ENCODE measurements at places on chromosomes 16 and 17.

DNA sequence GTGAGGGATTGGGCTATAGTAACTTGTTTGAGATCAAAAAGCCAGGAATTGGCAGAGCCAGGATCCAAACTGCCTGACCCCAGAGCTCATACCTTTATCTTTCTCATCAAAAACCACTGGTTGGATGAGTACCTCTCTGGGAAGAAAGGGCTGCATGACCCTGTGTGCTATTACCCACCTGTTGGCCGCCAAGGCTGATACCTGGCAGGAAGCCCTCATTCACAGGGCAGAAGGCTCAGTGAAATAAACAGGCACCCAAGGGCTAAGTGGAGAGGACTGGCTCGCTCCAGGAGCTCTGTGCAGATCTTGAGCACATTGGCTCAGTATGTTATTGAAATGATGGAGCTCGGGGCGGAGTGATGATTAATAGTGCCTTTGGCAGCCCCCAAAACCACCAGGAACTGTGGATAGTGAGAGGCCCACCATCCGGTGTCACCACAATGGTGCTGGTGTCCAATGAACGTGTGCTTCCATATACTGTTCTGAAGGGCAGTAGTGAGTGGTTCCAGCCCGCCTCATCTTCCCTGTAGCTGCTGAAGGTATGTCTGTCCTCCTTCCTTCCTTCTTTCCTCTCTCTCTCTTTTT is 197.6 kb downstream of the MSI2 start:
- no peak for DNase-seq

DNA sequence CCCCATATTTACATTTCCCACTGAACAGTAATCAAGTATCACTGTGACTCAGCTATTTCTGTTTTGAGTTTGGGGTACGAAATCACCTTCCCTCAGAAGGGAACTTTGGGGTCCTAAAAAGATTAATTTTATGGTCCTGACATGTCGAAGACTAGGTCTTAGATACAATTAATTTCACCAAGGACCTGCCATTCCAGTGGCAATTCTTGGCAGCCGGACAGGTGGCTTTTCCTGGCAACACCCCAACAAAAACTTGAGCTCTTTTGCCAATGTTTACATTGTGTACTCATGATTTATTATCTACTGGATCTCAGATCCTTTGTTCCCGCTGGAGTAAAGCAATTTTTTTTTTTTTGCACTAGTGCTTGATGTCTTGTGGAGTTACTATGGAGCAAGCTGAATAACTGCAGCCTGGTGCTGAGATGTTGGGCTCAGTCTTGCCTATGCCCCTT is 14.4 kb downstream of the SLFN5 start:
- DNase-seq: peak; percentile 35

DNA sequence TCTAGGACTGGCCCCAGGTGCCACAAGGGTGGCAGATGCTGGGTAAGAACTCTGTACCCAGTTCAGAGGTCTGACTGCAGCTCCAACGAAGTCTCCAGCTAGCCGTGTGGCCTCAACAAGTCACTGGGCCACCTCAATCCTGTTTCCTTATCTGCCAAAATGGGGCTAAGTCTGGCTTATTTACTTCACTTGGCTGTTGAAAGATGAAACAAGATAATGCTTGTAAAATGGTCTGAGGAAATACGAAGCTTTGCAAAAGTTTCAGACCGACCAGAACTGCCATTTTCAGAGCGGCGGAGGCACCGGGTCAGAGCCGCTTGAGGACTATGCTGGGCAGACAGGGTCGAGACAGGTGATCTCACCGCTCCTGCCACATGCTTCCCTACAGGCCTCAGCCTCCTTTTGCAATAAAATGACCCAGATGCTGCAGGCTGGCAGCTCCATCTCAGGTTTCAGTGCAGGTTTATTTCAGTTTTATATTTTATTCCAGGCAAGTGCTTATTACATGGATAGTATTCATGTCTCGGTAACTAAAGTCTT is 17.2 kb downstream of the MNT start:
- no peak for DNase-seq

- no peak for DNase-seq
These were observed 773 bp upstream of the NETO2 start for GRCh38 chr16:47144559-47144877.

DNA sequence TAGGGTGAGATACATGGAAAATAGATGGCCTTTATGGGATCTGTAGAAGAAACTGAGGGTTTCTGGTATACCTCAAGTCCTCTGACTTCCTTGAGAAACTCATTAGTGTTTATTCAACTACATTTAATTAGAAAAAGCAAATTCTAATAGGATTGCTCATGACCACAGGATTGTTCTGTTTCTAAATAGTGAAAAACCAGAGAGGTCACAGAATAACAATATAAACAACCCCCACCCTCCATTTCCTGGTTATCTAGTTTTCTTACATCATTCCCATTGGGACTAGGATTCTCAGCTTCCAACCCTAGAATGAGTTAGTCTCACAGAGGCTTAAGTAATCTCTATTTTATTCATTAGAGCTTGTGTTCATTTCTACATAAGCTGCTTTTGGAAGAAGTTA is 30.0 kb downstream of the SF3B3 start:
- no peak for DNase-seq

DNA sequence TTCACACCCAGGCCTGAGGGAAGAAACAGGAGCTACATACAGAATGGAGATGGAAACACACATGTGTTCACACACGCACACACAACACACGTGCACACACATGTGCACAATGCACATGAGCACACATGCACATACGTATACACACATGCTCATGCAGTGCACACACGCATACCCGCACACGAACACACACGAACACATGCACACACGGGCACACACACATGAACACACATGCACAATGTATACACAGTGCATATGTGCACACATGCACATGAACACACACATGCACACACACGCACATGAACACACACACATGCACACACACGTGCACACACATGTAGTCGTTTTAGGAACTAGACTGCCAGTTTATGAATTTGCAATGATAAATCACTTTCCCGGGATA is 49.3 kb upstream of the CDR2 start:
- no peak for DNase-seq

GRCh38 chr16:64346080-64346479 is 775.8 kb downstream of the CDH11 start:
- DNase-seq: no peak

- no peak for DNase-seq
These were observed 69.4 kb upstream of the GCSH start for GRCh38 chr16:81165411-81166097.

DNA sequence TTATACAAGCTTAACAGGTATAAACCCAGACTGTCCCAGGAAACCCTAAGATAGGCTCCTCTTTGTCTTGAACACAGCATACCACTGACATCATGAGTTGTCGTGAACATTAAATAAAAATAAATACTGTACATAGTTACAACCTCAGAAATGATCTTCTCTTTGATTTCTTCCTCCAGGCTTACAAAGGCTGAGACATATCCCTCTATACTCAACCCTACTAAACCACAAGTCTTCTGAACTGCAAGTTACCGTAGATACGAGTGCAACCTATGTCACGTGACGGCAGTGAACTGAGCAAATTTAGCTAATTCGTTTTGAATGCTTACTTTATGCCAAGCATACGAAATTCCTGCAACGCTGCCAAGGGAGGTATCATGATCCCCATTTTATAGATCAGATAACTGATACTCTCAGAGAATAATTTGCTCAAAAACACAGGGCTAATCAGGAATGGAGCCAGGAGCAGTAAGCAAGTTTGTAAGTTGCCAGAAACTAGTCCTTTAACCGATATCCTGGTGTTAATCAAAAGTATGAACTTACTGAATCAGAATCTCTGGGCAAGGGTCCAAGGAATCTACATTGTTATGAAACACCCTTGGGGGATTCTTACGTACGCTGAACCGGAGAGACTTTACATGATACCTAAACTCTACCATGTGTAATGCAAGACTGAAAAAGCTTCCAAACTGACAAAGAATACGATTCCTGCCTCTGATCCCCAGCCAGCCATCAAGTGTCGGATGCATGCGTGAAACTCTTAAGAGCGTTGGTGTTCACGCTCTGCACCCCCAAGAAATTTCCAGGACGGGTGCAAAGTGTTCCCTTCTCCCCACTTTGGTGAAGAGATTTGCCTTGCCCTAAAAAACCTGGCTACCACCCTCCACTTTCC is 106.2 kb downstream of the XYLT1 start:
- DNase-seq: no peak

DNA sequence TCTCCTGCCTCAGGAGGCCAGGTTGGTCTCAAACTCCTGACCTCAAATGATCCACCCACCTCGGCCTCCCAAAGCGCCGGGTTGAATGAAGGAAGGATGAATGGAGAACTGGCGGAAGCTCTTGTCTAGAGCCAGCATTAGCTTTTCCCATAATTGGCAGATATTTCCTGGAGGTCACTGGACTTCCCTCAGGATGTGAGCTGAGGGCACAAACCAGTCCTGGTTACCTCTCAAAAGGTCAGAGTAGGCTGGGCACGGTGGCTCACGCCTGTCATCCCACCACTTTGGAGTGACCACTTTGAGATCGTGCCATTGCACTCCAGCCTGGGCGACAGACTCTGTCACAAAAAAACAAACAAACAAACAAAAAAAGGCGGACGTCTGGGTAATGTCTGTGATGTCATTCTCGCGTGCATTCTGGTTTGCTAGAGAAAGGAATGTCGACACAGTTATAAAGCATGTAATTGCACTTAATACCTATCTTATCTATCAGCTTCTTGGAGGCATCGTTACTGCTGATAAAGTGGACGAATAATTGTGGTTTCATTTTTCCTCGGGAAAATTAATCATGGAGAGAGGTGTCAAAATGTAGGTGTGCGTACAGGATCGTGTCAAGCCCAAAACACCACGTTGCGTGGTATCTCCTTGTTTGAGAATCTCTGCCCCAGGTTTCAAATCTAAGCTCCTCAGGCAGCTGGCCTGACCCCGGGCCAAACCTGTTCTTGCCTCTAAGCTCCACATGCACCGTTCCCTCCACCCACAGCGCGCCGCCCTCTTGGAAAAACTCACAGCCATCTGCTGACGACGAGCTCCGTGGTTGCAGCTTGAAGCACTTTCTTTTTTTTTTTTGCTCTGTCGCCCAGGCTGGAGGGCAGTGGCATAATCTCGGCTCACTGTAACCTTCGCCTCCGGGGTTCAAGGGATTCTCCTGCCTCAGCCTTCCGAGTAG is 6.4 kb upstream of the CRK start:
- DNase-seq: peak; percentile 37

- no peak for DNase-seq
These were observed 23.2 kb downstream of the VPS53 start for GRCh38 chr17:691423-691822.

DNA sequence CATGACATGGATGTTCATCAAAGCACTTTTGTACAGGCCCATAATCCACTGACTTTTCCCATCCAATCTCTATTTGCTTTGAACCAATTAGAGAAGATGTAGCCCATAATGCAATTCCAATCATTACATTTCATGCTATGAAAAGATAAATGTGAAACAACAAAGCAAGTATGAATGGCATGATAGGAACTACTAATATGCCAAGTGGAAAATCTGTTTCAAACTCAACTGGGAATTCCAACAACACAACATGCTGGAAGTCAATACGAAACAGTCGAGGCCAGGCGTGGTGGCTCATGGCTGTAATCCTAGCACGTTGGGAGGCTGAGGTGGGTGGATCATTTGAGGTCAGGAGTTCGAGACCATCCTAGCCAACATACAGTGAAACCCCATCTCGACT is 39.6 kb upstream of the TMEM97 start:
- DNase-seq: no peak

- no peak for DNase-seq
These were observed 2.0 kb upstream of the FOXF1 start for GRCh38 chr16:86508028-86508946.

DNA sequence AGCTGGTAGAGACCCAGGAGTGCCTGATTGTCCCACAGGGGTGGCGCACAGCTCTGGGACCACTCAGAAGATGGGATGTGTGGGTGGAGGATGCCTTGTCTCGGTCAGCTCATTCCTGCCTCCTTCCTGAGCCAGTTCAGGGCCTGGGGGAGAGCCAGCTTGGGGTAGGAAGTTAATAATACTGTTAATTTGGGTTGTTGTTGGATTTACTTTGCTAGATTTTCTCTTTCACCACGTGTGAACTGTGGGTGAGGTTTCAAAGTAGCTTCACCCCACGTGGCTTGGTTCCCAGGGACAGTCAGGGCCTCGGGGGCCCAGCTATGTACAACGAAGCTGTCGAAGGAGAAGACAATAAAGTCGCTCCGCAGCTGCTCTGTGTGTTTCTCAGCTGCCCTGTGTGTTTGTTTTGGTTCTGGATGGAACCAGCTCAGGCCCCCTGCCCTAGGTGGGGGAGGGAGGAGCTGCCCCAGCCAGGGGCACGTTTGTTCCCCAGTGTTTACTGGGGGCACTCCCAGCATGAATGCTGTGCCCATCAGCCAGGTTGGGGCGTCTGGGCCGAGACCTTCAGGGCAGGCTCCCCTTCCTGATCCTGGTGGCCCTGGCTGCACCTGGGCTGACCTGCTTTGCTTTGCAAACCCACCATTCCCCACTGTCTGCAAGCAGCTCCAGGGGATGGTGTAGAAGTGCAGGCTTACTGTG is 2.3 kb downstream of the NUDT16L1 start:
- DNase-seq: no peak

DNA sequence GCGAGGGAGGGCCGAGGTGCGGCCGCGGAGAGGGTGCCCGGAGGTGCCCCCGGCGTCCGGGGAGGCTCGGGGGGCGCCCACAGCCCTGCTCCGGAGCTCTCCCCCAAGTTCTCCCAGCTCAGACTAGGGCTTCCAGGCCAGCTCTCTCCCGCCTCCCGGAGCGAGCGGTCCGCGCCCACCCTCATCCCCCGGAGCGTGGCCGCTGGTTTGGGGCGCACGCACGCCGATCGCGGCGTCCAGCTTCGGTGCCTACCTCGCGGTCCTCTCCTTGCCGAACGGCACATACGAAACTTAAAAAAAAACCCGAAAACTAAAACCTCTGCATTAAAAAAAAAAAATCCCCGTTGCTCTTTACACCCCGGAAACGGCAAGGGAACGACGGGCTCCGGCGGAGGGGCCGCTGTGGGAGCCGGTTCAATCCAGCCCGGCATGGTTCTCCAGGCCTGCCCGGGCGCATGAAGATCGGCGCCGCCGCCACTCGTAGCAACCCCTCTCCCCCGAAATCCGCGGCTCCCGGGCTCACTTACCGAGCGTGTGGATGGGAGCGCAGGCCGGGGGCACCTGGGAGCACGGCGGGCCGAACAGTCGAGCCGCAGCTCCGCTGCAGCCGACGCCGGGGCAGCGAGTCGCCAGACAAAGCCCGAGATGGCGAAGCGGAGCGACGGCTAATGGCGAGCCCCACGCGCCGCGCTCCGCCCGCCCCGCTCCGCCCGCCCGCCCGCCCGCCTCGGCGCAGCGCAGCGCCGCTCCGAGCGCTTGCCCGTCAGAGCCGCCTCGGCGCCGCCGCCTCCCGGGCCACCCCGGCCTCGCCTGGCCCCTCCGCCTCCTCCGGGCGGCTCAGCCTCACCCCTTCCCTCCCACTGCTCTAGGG is 973 bp upstream of the UBTF start:
- no peak for DNase-seq

Measured in SW 1271 (cell line).